ENCODE measurements at places on chromosomes 4 and X.

GRCh38 chrX:72376124-72376523 lies 70.4 kb upstream of the CITED1 start:
- DNase-seq = no peak

DNA sequence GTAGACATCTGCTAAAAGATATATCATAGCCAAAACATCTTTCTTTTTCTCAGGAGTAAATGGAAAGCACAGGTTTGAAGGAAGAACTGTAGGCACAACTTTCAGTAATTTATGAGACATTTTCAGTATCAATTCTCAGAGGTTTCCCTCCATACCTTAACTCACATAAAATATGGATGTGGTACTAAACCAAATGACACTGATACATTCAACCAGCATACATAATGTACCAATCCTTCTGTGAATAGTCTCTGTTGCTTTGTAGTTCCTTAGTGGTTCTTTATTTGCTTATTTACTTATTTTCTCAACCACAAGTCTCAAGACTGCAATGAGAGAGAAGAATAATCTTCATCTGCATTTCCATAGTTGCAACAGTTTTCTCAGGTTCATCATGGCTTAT lies 96.1 kb downstream of the ARHGAP24 start:
- DNase-seq = no peak

- no peak for DNase-seq
Measured at GRCh38 chr4:71209161-71209560, 129.7 kb upstream of the SLC4A4 start.

- no peak for DNase-seq
Measured at GRCh38 chrX:5068550-5068949, 1160.1 kb downstream of the NLGN4X start.

- DNase-seq = no peak
Measured at GRCh38 chr4:71713611-71714203, 70.2 kb downstream of the GC start.

- no peak for DNase-seq
Measured at GRCh38 chr4:138599965-138600364, 357.8 kb upstream of the SLC7A11 start.

DNA sequence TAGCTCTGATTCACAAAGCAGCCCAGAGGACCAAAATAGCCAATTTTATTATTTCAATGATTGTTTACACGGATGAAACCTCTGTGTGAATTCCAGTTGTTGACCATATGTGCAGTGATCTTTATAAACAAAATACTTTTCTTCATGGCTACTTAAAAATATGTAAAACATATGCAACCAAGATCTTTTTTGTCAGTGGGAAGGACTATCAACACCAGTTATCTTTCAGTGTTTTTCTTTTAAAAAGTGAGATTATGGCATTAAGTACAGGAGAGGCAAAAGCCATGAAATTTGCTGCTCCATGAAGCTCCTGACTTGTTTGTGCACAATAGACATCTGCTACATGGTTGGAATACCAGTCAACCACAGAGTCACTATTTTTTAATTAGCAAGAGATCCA lies 184.4 kb downstream of the DKK2 start:
- DNase-seq = no peak

- DNase-seq = no peak
Measured at GRCh38 chr4:182222766-182223165, 20.4 kb upstream of the TENM3 start.

DNA sequence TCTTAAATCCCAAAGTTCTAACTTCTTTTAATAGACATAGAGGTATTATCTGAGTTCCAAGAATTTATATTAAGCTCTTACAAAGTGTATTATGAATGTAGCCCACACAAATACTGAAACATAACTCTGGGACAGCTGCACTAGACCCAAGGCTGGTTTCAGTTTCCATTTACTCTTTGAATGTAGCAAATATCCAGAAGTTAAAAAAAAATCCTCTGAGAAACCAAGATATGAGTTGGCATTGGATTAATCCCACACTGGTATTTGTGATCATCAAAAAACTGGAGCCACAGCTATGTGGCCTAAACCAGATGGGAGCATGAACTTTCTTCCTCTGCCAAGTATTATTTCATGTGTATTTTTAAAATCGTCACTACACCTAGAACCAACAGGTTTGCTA lies 23.6 kb upstream of the SMPX start:
- no peak for DNase-seq

DNA sequence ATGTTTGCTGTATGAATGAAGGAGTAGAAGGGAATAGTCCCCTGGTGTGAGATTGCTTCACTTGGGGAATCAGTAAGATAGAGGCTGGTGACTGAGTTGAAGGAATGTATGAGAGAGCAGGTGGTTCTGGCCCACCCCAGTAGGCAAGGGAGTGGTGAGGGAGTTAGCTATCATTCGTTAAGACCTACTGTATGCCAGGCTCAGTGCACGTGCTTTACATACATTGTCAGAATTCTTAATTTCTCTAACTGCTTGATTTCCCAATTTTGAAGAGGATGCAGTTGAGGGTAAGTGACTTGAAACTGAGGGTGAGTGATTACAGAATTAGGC lies 700 bp downstream of the VMA21 start:
- no peak for DNase-seq
